GM23338 (cell line): ENCODE measurements at places on chromosomes 2 and 18. TPM values are rescaled to one million over a fixed set of nuclear protein-coding genes. Genes with fewer than 3 reads are reported as not detected.
A peak's percentile ranks its signal among the peaks of the same experiment; 100 is the strongest.

DNA sequence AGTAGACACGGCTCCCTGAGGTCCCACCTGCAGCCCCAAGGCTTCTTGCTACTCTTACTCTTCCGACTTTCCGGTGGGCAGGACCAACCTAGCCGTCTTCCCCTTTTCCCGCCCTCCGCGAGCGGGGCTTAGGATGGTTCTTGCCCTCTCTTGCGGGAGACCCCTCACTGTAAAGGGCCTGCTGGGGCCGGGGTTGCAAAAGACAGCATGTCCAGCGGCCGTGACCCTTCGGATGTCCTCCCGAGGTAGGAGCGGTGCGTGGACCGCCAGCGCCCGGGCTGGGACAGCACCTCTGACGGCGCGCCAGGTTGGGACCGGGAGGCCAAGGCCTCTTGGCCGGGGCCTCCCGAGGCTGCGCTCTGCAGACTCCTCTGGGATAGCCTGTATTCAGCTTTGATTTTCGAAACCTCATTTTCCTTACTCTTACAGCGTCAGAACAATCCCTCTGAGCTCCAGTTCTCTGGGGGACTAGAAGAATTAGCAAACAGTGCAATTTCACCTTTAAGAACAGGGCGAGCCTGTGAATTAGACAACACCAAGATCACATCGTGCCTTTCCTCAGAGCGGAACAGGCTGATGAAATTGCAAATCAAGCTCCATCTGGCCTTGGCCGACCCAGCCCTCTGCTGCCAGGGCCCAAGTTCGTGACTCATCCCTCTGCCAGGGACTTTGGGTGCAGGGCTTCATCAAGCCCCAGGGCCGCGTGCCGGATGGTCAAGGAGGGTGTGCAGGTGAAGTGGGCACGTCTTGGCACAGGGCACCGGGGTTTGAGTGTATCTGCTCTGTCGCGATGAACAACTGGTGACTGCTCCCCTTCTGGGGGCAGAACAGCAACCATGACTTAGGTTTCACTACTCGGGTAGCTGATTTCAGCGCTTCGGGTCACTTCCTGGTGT, 777 bp downstream of the MOCOS start:
- H3K4me3 ChIP-seq, result peak overlapping the region; percentile 87
- peak; percentile 61 for DNase-seq
- H3K27me3 ChIP-seq, result peaks cover 44% of the 10 kb centered on the region
- peaks cover 14% of the 10 kb centered on the region for H3K4me1 ChIP-seq
- no peaks in the 10 kb centered on the region for H3K36me3 ChIP-seq
- H3K27ac ChIP-seq, result no peak overlapping the region

Gene ARHGAP28
- polyA plus RNA-seq, result 2.8 and 2.9 TPM in 2 replicates

DNA sequence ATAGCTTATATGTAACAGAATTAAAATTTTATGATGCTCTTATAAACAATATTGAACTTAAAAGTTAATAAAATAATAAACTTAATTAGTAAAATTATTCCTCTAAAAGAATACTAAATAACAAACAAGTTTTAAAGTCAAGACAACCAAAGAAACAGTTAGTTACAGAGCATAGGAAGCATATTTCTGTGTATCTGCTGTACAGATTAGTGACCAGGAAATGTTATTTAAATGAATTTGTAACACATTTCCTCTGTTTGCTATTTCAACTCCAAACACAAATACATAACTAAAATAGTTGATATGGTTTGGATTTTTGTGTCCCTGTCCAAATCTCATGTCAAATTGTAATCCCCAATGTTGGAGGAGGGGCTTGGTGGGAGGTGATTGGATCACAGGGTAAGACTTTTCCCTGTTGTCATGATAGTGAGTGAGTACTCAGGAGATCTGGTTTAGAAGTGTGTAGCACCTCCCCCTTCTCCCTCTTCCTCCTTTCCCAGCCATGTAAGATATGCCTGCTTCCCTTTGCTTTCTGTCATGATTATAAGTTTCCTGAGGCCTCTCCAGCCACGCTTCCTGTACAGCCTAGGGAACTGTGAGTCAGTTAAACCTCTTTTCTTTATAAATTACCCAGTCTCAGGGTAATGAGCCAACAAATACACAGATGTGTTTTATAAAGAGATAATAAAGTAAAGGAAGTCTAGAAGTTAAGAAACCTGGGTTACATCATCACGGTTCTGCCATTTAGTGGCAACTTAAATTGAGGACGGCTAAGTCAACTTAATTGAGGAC, 51.8 kb downstream of the ROCK2 start:
- H3K27ac ChIP-seq, result peak overlapping the region; percentile 34; the same call in 1 of the 2 replicates
- H3K4me1 ChIP-seq, result peaks cover 21% of the 10 kb centered on the region
- H3K36me3 ChIP-seq, result no peaks in the 10 kb centered on the region
- peak; percentile 54 for DNase-seq

DNA sequence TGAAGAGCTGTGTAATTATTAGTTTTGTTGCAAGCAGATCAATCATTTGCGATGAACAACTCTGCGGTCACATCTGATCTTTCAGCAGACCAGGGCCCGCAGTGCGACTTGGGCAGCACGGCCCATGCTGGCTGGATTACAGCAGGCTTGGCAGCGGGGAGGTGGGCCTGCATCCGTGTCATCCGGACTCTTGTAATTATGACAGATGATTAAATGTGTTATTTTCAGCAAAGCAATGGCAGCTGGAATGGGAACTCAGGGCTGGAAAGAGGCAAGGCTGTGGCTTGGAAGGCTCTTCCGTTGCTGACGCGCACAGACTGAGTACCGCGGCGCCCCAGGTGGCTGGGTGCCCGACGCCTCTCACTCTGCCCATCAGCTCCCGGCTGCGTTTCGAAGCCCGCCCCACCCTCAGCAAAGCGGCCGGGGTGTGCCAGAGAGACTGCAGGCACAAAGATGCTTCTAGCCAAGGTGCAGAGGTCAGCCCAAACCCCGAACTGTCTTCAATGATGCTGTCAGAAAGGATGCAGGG, 397.4 kb upstream of the SALL3 start:
- H3K27ac ChIP-seq, result no peak overlapping the region
- no peaks in the 10 kb centered on the region for H3K4me1 ChIP-seq
- H3K4me3 ChIP-seq, result no peak overlapping the region

- no peak overlapping the region for H3K4me3 ChIP-seq
- no peak for DNase-seq
- 0 out of 2 replicates have a peak, but pooled peaks cover 4% of the 10 kb centered on the region for H3K36me3 ChIP-seq
- H3K27me3 ChIP-seq, result no peaks in the 10 kb centered on the region
- H3K27ac ChIP-seq, result no peak overlapping the region
These were observed 130.7 kb downstream of the CCDC148 start for GRCh38 chr2:158325782-158326340.

DNA sequence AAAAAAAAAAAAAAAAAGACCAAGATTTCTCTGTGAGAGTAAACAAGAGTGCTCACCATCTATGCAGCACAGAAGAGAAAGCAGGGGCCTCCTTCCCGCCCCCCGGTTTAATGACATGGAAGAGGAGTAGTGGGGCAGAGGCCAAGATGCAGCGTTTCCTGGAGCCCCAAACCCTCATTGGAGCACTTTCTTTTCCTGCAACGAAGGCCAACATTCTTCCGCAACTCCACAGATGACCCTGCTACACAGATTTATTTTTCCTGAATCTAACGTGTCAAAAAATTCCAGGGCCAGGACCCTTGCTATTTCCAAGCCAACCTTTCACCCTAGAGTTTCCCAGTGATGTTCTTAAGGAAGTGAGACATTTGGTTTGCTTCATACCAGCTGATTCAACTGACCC, 189.6 kb downstream of the MIB1 start:
- H3K36me3 ChIP-seq, result no peaks in the 10 kb centered on the region
- H3K27me3 ChIP-seq, result peaks cover 35% of the 10 kb centered on the region
- H3K4me3 ChIP-seq, result no peak overlapping the region
- DNase-seq, result no peak
- H3K4me1 ChIP-seq, result peaks cover 17% of the 10 kb centered on the region; the same call in 1 of the 2 replicates

DNA sequence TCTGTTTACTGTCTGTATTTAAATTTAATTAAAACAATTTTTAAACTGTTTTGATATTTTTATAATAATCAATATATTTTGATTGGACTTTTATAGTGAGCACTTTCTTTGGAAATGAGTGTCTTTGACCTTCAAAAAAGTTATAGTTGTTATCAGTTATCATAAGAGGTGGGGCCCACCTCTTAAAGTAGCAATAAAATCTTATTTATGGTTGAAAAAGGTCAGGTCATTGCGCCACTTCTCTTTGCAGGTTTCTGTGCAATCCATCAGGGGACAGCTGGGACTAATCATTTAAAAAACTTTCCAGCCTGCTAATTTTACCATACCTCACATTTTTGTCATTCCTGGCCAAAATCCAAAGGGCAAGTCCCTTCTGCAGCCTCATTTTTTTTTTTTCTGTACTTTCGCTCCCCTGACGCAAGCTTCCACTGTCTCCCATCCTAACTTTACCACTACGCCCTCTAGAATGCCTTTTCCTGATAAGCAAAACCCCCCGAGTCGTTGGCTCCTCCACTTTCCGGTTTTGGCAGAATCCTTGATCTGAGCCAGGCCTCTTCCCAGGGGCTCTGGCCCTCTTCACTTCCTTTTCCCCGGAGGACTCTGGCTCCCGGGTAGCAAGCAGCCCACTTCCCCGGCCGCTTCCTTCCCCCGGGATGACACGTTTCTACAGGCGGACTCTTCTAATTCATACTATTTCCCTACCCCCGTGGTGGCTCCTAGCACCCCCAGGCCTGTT, 1.1 kb upstream of the SEH1L start:
- DNase-seq, result peak; percentile 76
- no peaks in the 10 kb centered on the region for H3K27me3 ChIP-seq
- no peaks in the 10 kb centered on the region for H3K36me3 ChIP-seq
- peaks cover 5% of the 10 kb centered on the region; the same call in 1 of the 2 replicates for H3K4me1 ChIP-seq
- peak overlapping the region; percentile 80 for H3K4me3 ChIP-seq

GRCh38 chr2:205889114-205889513, 196.9 kb downstream of the INO80D start:
- no peaks in the 10 kb centered on the region for H3K27me3 ChIP-seq
- H3K4me3 ChIP-seq, result no peak overlapping the region
- H3K27ac ChIP-seq, result no peak overlapping the region

Gene TMEM247
- not detected in 2 replicates for polyA plus RNA-seq

GRCh38 chr2:85707304-85707703, 13.1 kb downstream of the GNLY start:
- no peak overlapping the region for H3K4me3 ChIP-seq
- peaks cover 8% of the 10 kb centered on the region for H3K4me1 ChIP-seq
- H3K27me3 ChIP-seq, result peaks cover 6% of the 10 kb centered on the region; the same call in 1 of the 2 replicates
- peak; percentile 95 for DNase-seq

GRCh38 chr2:134745023-134745422, 26.2 kb upstream of the TMEM163 start:
- no peaks in the 10 kb centered on the region for H3K36me3 ChIP-seq
- H3K27me3 ChIP-seq, result no peaks in the 10 kb centered on the region
- no peak overlapping the region for H3K27ac ChIP-seq
- no peak overlapping the region for H3K4me3 ChIP-seq
- H3K4me1 ChIP-seq, result no peaks in the 10 kb centered on the region

GRCh38 chr2:54480025-54480424, 23.9 kb downstream of the SPTBN1 start:
- 0 out of 2 replicates have a peak, but pooled peaks cover 6% of the 10 kb centered on the region for H3K36me3 ChIP-seq
- no peak for DNase-seq
- no peaks in the 10 kb centered on the region for H3K27me3 ChIP-seq
- 0 out of 2 replicates have a peak, but pooled peaks cover 7% of the 10 kb centered on the region for H3K4me1 ChIP-seq
- no peak overlapping the region for H3K4me3 ChIP-seq

DNA sequence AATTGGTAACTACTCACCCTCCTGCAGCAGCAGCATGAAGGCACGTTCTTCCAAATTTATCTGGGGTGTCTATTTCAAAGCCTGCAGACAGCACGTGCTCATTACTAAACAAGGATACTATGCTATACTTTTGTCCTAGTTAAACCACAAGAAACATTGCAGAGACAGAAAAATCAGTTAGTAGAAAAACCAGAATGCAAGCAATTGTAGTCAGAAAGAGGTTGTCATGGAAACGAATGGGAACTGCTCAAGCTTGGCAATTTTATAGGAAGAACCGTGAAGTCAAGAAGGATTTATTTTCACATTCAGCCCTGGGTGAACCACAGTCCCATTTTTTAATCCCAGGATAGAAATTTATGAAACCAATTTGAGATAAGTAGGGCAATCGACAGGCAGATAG, 162.2 kb upstream of the PGAP1 start:
- H3K36me3 ChIP-seq, result no peaks in the 10 kb centered on the region
- H3K27me3 ChIP-seq, result no peaks in the 10 kb centered on the region
- no peak overlapping the region for H3K27ac ChIP-seq
- peak; percentile 24 for DNase-seq
- H3K4me1 ChIP-seq, result no peaks in the 10 kb centered on the region

DNA sequence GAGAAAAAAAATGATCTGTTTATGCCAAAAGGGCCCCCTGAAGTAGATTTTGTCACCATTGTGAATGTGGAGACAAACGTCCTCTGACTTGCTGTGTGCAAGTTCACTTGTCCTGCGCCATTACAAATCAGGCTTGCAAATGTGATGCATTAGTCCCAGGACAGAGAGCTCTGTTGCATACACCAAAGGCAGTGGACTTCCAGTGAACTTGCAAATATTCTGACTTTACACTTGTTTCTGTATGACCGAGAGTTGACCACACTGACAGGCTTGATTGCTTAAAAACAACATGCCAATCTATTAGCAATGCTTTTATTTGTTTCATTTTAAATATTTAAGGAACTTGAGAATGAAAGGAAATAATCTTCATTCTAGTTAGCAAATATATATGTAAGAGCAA, 293.2 kb downstream of the PLCL1 start:
- H3K4me1 ChIP-seq, result peaks cover 9% of the 10 kb centered on the region; the same call in 1 of the 2 replicates
- no peaks in the 10 kb centered on the region for H3K27me3 ChIP-seq
- DNase-seq, result no peak
- H3K36me3 ChIP-seq, result no peaks in the 10 kb centered on the region
